ENCODE measurements at places on chromosomes 6 and 20.

DNA sequence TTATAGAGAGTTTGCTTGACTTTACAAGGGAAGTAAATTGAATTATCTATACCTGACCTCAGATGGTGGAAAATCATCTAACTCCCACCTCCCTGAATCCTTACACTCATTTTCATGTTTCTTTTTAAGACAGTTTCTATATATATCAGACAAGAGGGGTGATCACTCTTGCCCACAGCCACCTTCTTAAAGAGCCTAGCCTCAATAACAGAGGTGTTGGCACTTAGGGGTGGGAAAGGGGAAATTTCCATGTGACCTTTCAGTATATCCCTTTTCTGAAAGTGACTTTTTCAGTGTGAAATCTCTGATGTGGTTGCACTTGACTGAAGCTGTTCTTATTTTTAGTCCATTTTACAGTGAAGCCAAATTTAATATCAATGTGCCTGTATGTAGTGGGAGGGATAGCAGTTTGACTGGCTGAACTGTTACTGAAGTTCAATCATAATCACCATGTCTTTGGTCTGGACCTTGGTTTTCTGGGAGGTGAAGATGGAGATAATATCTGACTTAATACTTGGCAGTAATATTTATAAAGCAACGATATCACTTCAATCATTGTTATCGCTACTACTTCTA, 141.3 kb downstream of the MAP3K7 start:
- H3K4me1 ChIP-seq: no peaks in the 10 kb centered on the region
- H3K27ac ChIP-seq: no peak overlapping the region
- no peaks in the 10 kb centered on the region for H3K27me3 ChIP-seq

DNA sequence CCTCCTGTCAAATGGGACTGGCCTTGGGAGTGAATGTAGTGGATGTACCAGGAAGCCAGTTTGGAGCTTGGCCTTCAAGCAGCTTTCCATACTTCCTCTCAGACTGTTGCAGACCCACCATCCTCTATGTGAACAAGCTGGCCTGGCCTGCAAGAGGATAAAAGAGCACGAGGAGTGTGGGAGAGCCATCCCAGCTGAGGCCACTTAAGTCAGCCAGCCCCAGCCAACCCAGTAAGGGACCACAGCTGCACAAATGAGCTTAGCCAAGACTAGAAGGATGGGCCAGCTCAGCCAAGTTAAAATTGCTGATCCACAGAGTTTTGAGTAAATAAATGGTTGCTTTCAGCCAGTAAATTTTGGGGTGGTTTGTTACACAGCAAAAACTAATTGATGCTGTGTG, 156.9 kb upstream of the SOX4 start:
- no peak overlapping the region for H3K27ac ChIP-seq
- no peaks in the 10 kb centered on the region for H3K27me3 ChIP-seq
- H3K4me1 ChIP-seq: no peaks in the 10 kb centered on the region
- no peak for DNase-seq
- H3K4me3 ChIP-seq: no peak overlapping the region

DNA sequence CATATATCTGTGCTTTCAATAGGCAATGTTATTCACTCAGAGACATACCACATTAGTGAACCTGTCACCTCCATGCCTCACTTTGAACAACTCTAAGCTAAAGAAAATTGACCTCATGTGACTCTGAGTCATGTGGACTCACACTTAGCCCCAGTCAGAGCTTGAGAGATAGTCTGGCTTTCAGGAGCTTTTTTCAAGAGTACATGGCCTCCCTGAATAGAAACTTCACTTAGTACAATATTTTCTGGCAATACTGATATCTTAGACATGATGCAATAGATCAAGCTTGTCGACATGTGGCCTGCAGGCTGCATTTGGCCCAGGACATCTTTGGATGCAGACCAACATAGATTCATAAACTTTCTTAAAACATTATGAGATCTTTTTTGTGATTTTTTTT, 8.5 kb downstream of the SPTLC3 start:
- no peak overlapping the region for H3K27ac ChIP-seq
- H3K4me1 ChIP-seq: peaks cover 8% of the 10 kb centered on the region
- H3K27me3 ChIP-seq: no peaks in the 10 kb centered on the region
- no peaks in the 10 kb centered on the region for H3K36me3 ChIP-seq
- no peak for DNase-seq

DNA sequence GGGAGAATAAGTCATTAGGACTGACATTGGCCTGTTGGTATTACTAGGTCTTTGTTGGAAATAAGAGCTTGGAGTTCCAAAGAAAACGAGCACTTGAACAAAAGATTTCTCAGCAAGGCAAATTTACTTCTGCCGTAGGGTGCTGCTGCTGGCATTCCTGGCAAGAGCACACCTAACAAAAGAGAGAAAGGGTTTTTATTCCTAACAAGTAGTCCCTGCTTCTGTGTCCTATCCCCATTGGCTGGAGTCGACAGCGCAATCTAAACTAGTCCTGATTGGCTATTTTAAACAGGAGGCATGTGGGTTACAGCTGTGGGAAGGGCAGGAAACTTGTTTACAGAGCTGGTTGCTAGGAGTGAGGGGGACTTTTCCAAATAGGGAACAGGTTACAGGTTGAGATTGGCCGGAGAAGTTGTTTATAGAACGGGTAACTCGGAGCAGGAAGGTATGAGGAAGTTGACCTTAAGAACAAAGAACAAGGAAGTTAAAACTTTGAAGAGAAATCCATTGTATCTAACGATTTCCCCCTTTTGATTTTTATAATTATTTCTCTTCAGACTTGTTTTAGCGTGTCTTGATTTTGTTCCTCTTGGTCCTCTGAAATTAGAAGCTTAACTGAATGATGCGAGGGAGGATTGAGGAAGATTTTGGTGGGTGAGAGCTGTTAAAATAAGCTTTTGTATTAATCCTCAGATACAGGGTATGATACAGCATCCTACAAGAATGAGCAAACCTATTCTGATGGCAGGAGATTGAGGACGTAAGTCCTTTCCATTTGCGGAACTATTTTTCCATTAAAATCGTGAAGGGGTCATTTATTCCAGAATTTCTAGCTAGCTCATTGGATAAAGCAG, 3.4 kb upstream of the ZNFX1 start:
- no peak for DNase-seq
- H3K4me1 ChIP-seq: peaks cover 49% of the 10 kb centered on the region
- peaks cover 68% of the 10 kb centered on the region for H3K36me3 ChIP-seq
- no peak overlapping the region for H3K4me3 ChIP-seq
- no peaks in the 10 kb centered on the region for H3K27me3 ChIP-seq

GRCh38 chr6:53309059-53309900, 39.5 kb downstream of the ELOVL5 start:
- no peaks in the 10 kb centered on the region for H3K27me3 ChIP-seq
- no peaks in the 10 kb centered on the region for H3K36me3 ChIP-seq

GRCh38 chr20:37938954-37939353, 36.0 kb downstream of the VSTM2L start:
- H3K4me1 ChIP-seq: no peaks in the 10 kb centered on the region
- H3K27ac ChIP-seq: no peak overlapping the region
- H3K36me3 ChIP-seq: no peaks in the 10 kb centered on the region
- DNase-seq: no peak

DNA sequence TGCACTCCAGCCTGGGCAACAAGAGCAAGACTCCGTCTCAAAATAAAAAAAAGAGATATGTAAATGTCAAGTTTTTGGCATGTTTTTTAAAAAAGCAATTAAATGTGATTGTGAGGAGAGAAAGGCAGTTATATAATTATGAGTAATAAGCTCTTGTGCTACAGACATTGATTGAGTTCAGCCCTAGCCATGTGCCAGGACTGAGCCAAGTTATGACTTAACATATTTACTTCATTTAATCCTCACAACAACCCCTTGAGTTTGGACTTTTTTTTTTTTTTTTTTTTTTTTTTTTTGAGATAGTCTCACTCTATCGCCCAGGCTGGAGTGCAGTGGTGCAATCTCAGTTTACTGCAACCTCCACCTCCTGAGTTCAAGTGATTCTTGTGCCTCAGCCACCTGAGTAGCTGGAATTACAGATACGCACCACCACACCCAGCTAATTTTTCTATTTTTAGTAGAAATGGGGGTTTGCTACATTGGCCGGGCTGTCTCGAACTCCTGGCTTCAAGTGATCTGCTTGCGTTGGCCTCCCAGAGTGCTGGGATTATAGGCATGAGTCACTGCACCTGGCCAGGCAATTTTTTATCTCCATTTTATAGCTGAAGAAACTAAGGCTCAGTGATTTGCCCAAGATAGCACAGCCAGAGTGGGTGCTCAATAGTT, 15.0 kb upstream of the CSE1L start:
- H3K27ac ChIP-seq: no peak overlapping the region
- H3K36me3 ChIP-seq: peaks cover 77% of the 10 kb centered on the region
- no peaks in the 10 kb centered on the region for H3K27me3 ChIP-seq
- H3K4me1 ChIP-seq: no peaks in the 10 kb centered on the region
- H3K4me3 ChIP-seq: no peak overlapping the region
- DNase-seq: no peak

GRCh38 chr20:62318400-62319345, 15.9 kb downstream of the ADRM1 start:
- no peak overlapping the region for H3K4me3 ChIP-seq
- no peak overlapping the region for H3K27ac ChIP-seq
- H3K4me1 ChIP-seq: peaks cover 24% of the 10 kb centered on the region
- peaks cover 73% of the 10 kb centered on the region for H3K36me3 ChIP-seq
- no peak for DNase-seq

DNA sequence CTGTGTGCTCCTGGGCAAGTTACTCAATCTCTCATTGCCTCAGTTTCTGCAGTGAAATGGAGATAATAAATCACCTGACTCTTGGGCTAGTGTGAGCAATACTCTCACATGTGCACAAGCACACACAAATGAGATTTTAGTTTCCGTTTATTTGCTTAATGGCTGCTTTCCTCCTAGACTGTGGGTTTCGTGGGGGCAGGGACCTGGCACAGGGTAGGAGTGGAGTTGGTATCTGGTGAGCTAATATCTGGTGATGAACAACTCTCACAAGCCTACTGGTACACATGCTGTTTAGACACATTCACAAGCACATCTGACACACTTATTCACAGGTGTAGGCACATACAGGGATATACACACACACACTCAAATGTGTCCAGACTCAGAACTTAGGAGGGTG, 73.8 kb downstream of the TOX2 start:
- no peak for DNase-seq
- no peaks in the 10 kb centered on the region for H3K4me1 ChIP-seq
- H3K36me3 ChIP-seq: no peaks in the 10 kb centered on the region
- no peak overlapping the region for H3K27ac ChIP-seq

- peaks cover 19% of the 10 kb centered on the region for H3K4me1 ChIP-seq
- no peaks in the 10 kb centered on the region for H3K36me3 ChIP-seq
- no peaks in the 10 kb centered on the region for H3K27me3 ChIP-seq
- peak overlapping the region; percentile 99 for H3K27ac ChIP-seq
- peak overlapping the region; percentile 74 for H3K4me3 ChIP-seq
Observed at GRCh38 chr6:156687789-156688619, 89.2 kb upstream of the ARID1B start.

DNA sequence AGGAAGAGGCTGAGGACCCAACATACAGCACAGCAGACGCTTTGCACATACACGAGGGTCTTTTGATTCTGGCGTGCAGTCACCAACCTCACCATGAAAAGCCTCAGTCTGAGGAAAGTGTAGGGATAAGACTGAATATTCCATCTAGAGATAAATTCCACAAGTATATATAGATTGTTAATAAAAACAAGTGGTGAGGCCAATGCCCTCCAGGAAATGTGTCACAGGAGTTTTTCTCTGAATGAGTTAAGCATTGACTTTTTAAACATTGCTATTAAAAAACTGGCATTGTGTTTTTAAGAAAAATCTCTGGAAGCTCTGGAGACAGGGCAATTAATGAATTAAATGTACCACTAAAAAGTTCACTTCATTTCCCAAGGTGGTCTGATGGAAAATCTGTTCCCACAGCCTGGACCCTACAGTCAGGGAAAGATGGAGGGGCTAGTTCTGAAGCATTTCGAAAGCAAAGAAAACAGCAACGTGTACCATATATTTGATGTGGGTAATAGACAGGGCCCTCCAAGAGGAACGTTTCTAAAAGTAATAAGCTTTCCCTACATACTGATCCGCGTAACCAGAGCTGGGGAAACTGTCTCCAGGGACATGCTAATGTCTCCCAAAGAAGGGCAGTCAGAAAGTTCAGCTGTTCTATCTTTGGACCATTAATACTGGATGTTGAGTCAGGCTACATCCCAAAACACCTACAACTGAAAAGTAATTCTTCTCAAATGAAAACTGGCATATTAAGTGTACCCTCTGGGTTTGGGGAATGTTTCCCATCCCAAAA, 301.1 kb downstream of the FOXC1 start:
- no peak overlapping the region for H3K4me3 ChIP-seq
- H3K36me3 ChIP-seq: no peaks in the 10 kb centered on the region

DNA sequence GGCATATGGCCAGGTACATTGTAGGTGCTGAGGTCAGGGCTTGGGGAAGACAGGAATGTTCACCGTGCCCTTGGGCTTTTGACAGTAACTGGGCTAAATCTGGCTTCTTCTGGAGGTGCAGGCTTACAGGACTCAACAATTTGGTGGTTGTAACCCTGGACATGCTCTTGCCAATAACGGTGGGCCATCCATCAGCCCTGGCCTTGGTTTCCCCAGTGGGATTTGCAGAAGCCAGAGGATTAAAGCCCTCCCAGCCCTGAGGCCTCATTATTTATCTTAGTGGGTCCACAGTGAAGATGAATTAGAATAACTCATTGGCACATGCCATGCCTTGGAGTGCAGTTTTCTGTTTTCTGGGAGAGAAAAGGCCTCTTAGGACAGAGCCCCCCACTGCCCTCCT, 44.0 kb downstream of the TOX2 start:
- H3K36me3 ChIP-seq: no peaks in the 10 kb centered on the region
- H3K4me3 ChIP-seq: no peak overlapping the region
- no peak overlapping the region for H3K27ac ChIP-seq
- no peak for DNase-seq

DNA sequence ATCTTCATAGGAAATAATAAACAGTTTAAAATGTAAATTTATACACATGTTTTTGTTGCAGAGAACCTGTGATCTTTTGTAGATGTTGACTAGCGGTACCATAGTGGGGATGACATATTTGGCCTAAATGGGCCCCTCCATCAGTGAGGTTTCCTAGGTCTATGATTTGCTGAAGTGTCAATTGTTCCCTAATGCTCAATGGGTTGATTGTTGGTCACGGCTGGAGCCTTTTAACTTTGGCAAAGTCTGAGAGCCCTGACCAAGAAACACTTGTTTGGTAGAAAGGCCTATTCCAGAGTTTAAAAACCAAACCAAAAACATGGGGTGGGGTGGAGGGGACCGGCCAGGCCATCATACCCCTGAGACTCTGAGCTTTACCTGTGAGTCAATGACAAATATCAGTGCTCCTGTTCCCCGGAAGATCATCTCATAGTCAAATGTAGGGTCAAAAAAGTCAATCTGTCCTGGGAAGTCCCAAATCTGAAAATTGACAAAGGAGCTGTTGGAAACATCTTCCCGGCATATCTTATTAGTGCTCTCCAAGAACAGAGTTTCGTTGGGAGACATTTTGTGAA, 25.1 kb downstream of the RRAGD start:
- H3K27ac ChIP-seq: no peak overlapping the region
- no peak for DNase-seq
- peaks cover 6% of the 10 kb centered on the region for H3K4me1 ChIP-seq

All from suprapubic skin (tissue), 4 donors.